ENCODE measurements at places on chromosomes 5 and 9.

GRCh38 chr5:94967525-94967924, 317.4 kb downstream of the MCTP1 start:
- H3K27ac ChIP-seq: no peak overlapping the region
- H3K4me3 ChIP-seq: no peak overlapping the region
- no peaks in the 10 kb centered on the region for H3K27me3 ChIP-seq
- no peaks in the 10 kb centered on the region for H3K4me1 ChIP-seq

DNA sequence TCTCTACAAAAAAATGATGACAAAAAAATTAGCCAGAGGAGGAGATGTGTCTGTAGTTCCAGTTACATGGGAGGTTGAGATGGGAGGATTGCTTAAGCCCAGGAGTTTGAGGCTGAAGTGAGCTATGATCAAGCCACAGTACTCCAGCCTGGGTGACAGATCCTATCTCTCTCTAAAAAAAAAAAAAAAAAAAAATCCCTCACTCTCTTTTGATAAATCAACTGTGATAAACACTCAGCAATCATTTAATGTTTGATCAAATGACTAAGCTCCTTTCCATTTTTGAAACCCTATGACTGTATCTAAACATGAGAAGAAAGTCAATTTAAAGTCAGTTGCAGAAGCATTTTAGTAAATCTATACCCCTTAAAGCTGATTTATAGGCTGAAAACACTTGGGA, 112.1 kb upstream of the IL6ST start:
- H3K4me1 ChIP-seq: peaks cover 7% of the 10 kb centered on the region
- H3K27ac ChIP-seq: no peak overlapping the region
- no peaks in the 10 kb centered on the region for H3K36me3 ChIP-seq
- no peak for DNase-seq

DNA sequence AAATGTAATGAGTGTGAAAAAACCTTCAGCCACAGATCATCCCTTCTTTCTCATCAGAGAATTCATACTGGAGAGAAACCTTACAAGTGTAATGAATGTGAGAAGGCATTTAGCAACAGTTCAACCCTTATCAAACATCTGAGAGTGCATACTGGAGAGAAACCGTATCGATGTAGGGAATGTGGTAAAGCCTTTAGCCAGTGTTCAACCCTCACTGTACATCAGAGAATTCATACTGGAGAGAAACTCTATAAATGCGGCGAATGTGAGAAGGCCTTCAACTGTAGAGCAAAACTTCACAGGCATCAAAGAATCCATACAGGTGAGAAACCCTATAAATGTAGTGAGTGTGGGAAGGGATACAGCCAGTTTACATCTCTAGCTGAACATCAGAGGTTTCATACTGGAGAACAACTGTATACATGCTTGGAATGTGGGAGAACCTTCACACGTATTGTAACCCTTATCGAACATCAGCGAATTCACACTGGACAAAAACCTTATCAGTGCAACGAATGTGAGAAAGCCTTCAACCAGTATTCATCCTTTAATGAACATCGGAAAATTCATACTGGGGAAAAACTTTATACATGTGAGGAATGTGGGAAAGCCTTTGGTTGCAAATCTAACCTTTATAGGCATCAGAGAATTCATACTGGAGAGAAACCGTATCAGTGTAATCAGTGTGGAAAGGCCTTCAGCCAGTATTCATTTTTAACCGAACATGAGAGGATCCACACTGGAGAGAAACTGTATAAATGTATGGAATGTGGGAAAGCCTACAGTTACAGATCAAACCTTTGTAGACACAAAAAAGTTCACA, 19.2 kb downstream of the ZNF354C start:
- no peak for DNase-seq
- H3K4me3 ChIP-seq: no peak overlapping the region
- H3K27ac ChIP-seq: no peak overlapping the region
- H3K27me3 ChIP-seq: no peaks in the 10 kb centered on the region
- peaks cover 41% of the 10 kb centered on the region for H3K36me3 ChIP-seq

GRCh38 chr9:77384406-77384805, 207.1 kb downstream of the VPS13A start:
- no peaks in the 10 kb centered on the region for H3K27me3 ChIP-seq
- H3K36me3 ChIP-seq: peaks cover 12% of the 10 kb centered on the region
- H3K4me1 ChIP-seq: no peaks in the 10 kb centered on the region
- no peak for DNase-seq
- no peak overlapping the region for H3K4me3 ChIP-seq

DNA sequence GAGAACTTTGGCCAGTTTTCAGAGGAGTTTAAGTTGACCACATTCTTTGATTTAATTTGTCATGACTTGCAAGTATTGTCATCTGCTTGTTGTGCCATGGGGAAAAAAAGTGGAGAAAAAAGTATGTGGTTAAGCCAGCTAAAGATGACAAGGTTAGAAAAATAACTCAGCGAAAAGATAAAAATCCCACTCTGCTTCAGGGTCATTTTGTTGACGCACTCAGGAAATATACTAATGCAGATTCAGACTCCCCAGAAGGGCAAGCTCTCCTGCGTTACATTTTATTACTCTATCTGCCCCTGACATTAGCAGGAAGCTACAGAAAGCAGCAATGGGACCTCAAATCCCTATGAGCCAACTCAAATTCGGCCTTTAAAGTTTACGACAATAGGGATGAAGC, 27.6 kb upstream of the TESK1 start:
- H3K27me3 ChIP-seq: no peaks in the 10 kb centered on the region
- no peak overlapping the region for H3K4me3 ChIP-seq
- no peak overlapping the region for H3K27ac ChIP-seq
- DNase-seq: no peak
- no peaks in the 10 kb centered on the region for H3K4me1 ChIP-seq
- no peaks in the 10 kb centered on the region for H3K36me3 ChIP-seq

- no peak overlapping the region for H3K27ac ChIP-seq
- H3K27me3 ChIP-seq: no peaks in the 10 kb centered on the region
- no peak overlapping the region for H3K4me3 ChIP-seq
- no peak for DNase-seq
- H3K36me3 ChIP-seq: no peaks in the 10 kb centered on the region
Measured at GRCh38 chr9:108078811-108079210, 589.2 kb upstream of the KLF4 start.

- no peaks in the 10 kb centered on the region for H3K27me3 ChIP-seq
- H3K4me3 ChIP-seq: no peak overlapping the region
- no peak for DNase-seq
Measured at GRCh38 chr5:14138608-14139540, 4.3 kb upstream of the TRIO start.

GRCh38 chr5:12885018-12885417, 980.8 kb upstream of the CTNND2 start:
- no peak overlapping the region for H3K27ac ChIP-seq
- H3K4me1 ChIP-seq: no peaks in the 10 kb centered on the region
- no peak for DNase-seq
- H3K4me3 ChIP-seq: no peak overlapping the region
- H3K27me3 ChIP-seq: no peaks in the 10 kb centered on the region
- H3K36me3 ChIP-seq: no peaks in the 10 kb centered on the region

DNA sequence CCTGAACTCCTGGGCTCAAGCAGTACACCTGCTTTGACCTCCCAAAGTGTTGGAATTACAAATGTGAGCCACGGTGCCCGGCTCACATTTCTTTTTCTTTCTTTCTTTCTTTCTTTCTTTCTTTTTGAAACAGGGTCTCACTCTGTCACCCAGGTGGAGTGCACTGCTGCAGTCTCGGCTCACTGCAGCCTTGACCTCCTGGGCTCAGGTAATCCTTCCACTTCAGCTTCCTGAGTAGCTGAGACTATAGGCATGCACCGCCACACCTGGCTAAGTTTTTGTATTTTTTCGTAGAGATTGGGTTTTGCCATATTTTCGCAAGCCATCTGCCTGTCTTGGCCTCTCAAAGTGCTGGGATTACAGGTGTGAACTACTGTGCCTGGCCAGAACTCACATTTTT, 183.7 kb downstream of the CCDC171 start:
- no peaks in the 10 kb centered on the region for H3K27me3 ChIP-seq
- no peak overlapping the region for H3K27ac ChIP-seq
- H3K36me3 ChIP-seq: no peaks in the 10 kb centered on the region
- H3K4me1 ChIP-seq: no peaks in the 10 kb centered on the region
- DNase-seq: no peak

- no peak for DNase-seq
- no peak overlapping the region for H3K27ac ChIP-seq
Measured at GRCh38 chr5:37722236-37723161, 117.3 kb downstream of the GDNF start.

Measured in effector memory CD4-positive, alpha-beta T cell (primary cell).